IMR-90 (cell line): ENCODE measurements at places on chromosomes 12 and 14. TPM values are rescaled to one million over a fixed set of nuclear protein-coding genes. Genes with fewer than 3 reads are reported as not detected.
A peak's percentile ranks its signal among the peaks of the same experiment; 100 is the strongest.

Gene CIROP
- 0.28 and 0.36 TPM in 2 replicates for total RNA-seq

- DNase-seq: no peak
Measured at GRCh38 chr14:29102266-29102665, 335.7 kb downstream of the FOXG1 start.

GRCh38 chr14:58216544-58216943, 16.6 kb downstream of the ACTR10 start:
- DNase-seq: peak; percentile 32

DNA sequence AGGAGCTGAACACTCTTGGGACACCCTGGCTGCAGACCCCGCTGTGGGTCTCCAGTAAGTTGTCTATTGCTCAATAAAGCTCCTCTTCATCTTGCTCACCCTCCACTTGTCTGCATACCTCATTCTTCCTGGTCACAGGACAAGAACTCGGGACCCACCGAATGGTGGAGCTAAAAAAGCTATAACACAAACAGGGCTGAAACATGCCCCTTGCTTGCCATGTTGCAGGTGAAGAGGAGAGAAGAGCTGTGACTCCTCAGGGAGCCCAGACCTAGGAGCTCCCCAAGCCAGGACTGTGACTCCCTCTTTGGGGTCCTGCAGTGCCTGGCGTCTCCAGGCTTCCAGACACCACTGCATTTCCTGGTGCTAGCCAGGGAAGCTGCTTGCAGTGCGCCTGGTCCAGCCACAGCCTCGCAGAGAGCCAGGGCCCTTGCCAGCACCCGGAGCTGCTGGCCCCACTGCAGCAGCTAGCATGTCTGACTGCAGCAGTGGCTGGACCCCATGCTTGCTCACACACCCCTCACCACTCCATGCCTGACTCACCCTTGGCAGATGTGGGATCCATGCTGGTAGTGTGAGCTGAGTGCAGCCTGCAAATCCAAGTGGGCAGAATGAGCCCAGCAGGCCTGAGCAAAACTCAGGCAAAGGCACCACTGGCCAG, 37.1 kb upstream of the OR5AU1 start:
- DNase-seq: peak; percentile 40

- DNase-seq: no peak
Measured at GRCh38 chr14:59262717-59263454, 74.4 kb downstream of the DAAM1 start.
